ENCODE measurements at places on chromosomes 16 and 17.

DNA sequence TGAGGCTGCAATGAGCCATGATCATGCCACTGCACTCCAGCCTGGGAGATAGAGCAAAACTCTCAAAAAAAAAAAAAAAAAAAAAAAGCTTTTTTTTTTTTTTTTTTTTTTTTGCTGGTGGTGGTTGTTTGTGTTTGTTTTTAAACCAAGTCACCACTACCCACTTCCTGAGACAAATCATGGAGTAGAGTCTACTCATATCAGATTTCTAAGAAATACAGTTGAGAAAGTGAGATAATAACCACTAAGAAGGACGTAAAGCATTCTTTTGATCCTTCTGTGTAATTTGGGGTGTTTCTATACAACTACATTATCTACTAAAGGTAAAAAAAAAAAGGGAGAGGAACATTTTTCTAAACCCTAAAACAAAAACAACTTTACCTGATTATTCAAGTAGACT lies 38.0 kb downstream of the AXIN2 start:
- no peaks in the 10 kb centered on the region for H3K27me3 ChIP-seq
- DNase-seq, result no peak
- H3K27ac ChIP-seq, result no peak overlapping the region
- no peaks in the 10 kb centered on the region for H3K36me3 ChIP-seq

GRCh38 chr16:51201604-51202003 lies 50.5 kb upstream of the SALL1 start:
- DNase-seq, result no peak
- H3K4me1 ChIP-seq, result no peaks in the 10 kb centered on the region
- H3K4me3 ChIP-seq, result no peak overlapping the region
- H3K27me3 ChIP-seq, result no peaks in the 10 kb centered on the region
- H3K27ac ChIP-seq, result no peak overlapping the region

GRCh38 chr17:14746822-14747602 lies 446.1 kb downstream of the HS3ST3B1 start:
- H3K36me3 ChIP-seq, result no peaks in the 10 kb centered on the region
- no peaks in the 10 kb centered on the region for H3K27me3 ChIP-seq
- no peak overlapping the region for H3K4me3 ChIP-seq

GRCh38 chr16:49581630-49582298 lies 208.2 kb downstream of the C16orf78 start:
- no peaks in the 10 kb centered on the region for H3K27me3 ChIP-seq
- DNase-seq, result no peak
- no peak overlapping the region for H3K27ac ChIP-seq
- H3K4me1 ChIP-seq, result no peaks in the 10 kb centered on the region
- H3K4me3 ChIP-seq, result no peak overlapping the region
- no peaks in the 10 kb centered on the region for H3K36me3 ChIP-seq

GRCh38 chr16:69111876-69112230 lies 6.4 kb downstream of the HAS3 start:
- no peak for DNase-seq
- no peaks in the 10 kb centered on the region for H3K27me3 ChIP-seq
- no peak overlapping the region for H3K27ac ChIP-seq
- peaks cover 10% of the 10 kb centered on the region for H3K4me1 ChIP-seq
- H3K36me3 ChIP-seq, result no peaks in the 10 kb centered on the region
- H3K4me3 ChIP-seq, result no peak overlapping the region

GRCh38 chr17:81427173-81428120 lies 32.2 kb downstream of the BAHCC1 start:
- DNase-seq, result peak; percentile 65
- peaks cover 31% of the 10 kb centered on the region for H3K4me1 ChIP-seq
- no peaks in the 10 kb centered on the region for H3K27me3 ChIP-seq
- no peaks in the 10 kb centered on the region for H3K36me3 ChIP-seq

- no peak overlapping the region for H3K4me3 ChIP-seq
- no peak overlapping the region for H3K27ac ChIP-seq
Observed at GRCh38 chr17:47935961-47936360, 5.4 kb upstream of the PNPO start.

DNA sequence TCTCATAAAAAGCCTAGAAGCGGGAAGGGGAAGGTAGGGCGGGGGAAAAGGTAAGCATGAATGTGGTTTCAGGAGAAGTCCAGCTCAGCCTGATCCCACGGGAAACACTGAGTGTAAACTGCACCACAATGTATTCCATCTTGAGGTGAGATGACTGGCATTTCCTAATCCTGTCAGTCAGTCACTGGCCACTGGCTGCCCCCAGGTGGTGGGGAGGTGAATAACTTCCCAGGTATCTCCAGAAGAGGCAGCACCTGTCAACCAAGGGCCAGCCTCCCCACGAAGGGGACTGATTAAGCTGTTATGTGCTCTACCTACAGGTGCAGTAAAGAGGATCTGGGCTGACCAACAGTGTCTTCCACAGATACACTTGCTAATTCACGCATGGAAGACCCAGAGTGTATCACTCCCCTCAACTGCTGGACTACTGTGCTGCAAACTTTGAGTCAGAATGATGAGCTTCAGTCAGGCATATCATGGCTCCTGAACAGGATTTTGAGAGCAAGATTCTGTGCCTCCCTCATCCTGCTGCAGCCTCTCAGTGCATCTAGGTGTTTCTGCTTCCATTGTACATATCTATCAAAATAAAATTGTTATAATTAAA lies 108.5 kb upstream of the CCL2 start:
- H3K36me3 ChIP-seq, result no peaks in the 10 kb centered on the region
- DNase-seq, result peak; percentile 72
- no peaks in the 10 kb centered on the region for H3K4me1 ChIP-seq
- no peaks in the 10 kb centered on the region for H3K27me3 ChIP-seq
- no peak overlapping the region for H3K27ac ChIP-seq

- no peaks in the 10 kb centered on the region for H3K36me3 ChIP-seq
- no peak overlapping the region for H3K4me3 ChIP-seq
- DNase-seq, result no peak
Observed at GRCh38 chr16:69830534-69831211, 68.5 kb downstream of the WWP2 start.

GRCh38 chr17:59620064-59620359 lies 317 bp downstream of the CLTC start:
- no peaks in the 10 kb centered on the region for H3K4me1 ChIP-seq
- no peaks in the 10 kb centered on the region for H3K27me3 ChIP-seq
- DNase-seq, result no peak
- peak overlapping the region; percentile 62 for H3K4me3 ChIP-seq
- H3K27ac ChIP-seq, result peak overlapping the region; percentile 97

DNA sequence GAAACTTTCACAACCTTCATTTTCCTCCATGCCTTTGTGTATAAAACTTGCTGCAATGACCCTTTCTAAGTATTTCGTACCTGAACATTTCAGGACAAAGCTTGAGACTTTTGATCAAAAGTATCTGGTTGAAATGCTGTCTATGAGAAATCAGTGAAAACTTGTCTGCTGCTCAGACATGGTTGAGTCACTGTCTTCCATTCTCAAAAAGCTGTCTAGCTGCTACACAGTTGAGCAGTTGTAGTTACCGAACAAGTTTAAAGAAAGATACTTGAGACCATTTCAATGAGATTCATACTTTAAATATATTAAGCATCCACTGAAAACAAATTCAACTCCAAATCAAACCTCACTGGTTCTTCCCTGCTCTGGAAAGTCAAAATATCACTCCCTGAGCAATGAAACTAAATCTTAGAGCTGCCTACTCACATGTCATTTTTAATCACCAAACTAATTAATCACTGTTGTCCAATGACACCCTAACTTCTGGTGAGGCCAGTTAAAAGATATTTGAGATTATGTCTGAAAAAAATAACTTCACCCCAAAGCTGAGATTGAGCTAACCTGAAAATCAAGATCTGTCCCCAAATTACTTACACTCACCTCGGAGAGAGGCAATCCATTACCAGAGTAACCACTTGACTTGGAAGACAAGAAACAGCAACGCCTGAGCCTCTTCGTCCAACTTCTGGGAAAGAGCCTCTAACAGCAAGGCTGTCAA lies 488 bp downstream of the TMEM100 start:
- H3K4me1 ChIP-seq, result no peaks in the 10 kb centered on the region
- H3K27ac ChIP-seq, result peak overlapping the region; percentile 26
- H3K4me3 ChIP-seq, result peak overlapping the region; percentile 14

DNA sequence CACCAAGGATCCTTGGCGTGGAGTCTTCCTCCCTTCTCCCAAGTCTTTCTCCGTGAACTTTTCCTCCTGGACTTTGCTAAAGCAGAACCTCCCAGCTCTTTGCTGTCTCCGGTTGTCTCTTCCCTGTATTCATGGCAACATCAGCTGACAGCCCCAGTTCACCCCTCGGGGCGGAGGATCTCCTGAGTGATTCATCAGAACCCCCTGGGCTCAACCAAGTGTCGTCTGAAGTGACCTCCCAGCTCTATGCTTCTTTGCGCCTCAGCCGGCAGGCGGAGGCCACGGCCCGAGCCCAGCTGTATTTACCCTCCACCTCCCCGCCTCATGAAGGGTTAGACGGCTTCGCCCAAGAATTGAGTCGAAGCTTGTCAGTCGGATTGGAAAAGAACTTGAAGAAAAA lies 943 bp downstream of the CNTROB start:
- peak overlapping the region; percentile 95 for H3K4me3 ChIP-seq
- DNase-seq, result peak; percentile 61
- H3K36me3 ChIP-seq, result no peaks in the 10 kb centered on the region
- peak overlapping the region; percentile 72 for H3K27ac ChIP-seq
- H3K4me1 ChIP-seq, result no peaks in the 10 kb centered on the region

DNA sequence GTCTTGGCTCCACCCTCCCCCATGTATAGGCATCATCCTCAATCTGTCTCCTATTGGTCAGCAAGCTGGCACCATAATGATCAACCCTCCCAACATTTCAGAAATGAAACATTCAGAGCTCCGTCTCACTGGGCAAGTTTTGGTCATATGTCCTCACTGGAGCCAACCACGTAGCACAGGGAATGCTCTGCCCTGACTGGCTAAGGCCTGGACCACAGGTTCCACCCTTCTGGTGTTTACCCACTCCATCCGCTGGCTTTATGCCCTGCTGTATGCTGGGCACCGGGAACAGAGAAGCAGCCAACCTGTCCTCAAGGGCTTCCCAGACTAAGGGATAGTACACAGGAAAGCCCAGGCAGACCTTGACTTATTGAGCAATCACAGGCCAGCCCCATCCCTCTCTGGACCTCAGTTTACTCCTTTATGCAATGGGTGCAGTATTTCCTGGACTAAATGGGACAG lies 20.5 kb downstream of the MYO15A start:
- no peak overlapping the region for H3K4me3 ChIP-seq
- no peaks in the 10 kb centered on the region for H3K36me3 ChIP-seq
- peak; percentile 43 for DNase-seq
- H3K4me1 ChIP-seq, result no peaks in the 10 kb centered on the region
- H3K27ac ChIP-seq, result no peak overlapping the region

GRCh38 chr16:56807011-56807675 lies 57.9 kb upstream of the SLC12A3 start:
- H3K4me3 ChIP-seq, result no peak overlapping the region
- H3K4me1 ChIP-seq, result no peaks in the 10 kb centered on the region
- H3K27me3 ChIP-seq, result no peaks in the 10 kb centered on the region
- no peak for DNase-seq
- H3K36me3 ChIP-seq, result no peaks in the 10 kb centered on the region

DNA sequence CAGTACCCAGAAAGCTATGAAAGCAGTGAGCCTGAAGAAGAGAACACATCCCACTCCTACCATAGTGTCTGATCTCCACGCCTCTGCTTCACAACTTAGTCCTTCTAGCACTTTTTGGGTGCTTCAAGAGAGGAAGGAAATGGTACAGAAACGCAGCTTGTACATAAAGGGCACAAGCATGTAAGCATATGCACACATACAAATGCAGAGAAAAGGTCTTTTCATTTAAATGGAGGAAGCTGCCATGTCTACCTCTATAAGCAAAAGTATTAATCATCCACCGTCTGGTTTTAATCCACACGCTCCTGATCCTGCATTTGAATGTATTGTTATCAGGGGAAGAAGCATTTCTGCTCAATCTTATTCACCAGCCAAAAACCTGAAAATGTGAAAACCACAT lies 100.7 kb downstream of the HIC1 start:
- no peaks in the 10 kb centered on the region for H3K27me3 ChIP-seq
- H3K4me3 ChIP-seq, result no peak overlapping the region
- H3K27ac ChIP-seq, result no peak overlapping the region
- no peaks in the 10 kb centered on the region for H3K4me1 ChIP-seq
- H3K36me3 ChIP-seq, result no peaks in the 10 kb centered on the region

- H3K4me1 ChIP-seq, result peaks cover 8% of the 10 kb centered on the region
- H3K27me3 ChIP-seq, result no peaks in the 10 kb centered on the region
- peak within 1 kb of the TSS; percentile 86 for H3K27ac ChIP-seq
- H3K36me3 ChIP-seq, result no peaks in the 10 kb centered on the region
Observed at GRCh38 chr16:29862884-29863668, at the start of gene CDIPT. Gene CDIPT, minus strand, starts transcription at chr16:29863226. Its CDS starts 369 bp downstream, at chr16:29862857.

DNA sequence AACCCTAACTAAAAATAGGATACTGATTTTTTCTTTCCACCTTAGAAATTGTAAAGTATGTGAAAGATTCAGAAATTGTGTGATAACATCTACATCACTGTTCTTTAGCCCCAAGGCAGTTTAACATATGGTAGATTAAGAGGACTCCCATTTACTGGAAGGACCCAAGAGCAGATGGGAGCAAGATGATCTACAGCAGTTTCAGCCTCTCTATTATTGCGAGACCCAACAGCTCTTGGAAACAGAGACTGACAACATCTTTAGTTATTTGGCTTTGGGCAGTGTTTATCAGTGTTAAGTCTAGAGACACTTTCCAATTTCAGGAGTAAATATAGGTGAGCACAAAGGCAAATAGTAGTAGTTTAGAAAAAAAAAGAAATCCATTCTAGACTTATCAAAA lies 124.9 kb upstream of the CORO6 start:
- DNase-seq, result no peak
- no peaks in the 10 kb centered on the region for H3K27me3 ChIP-seq
- no peak overlapping the region for H3K27ac ChIP-seq
- no peak overlapping the region for H3K4me3 ChIP-seq
- no peaks in the 10 kb centered on the region for H3K36me3 ChIP-seq
- H3K4me1 ChIP-seq, result no peaks in the 10 kb centered on the region

- no peaks in the 10 kb centered on the region for H3K27me3 ChIP-seq
- no peak overlapping the region for H3K4me3 ChIP-seq
- peaks cover 12% of the 10 kb centered on the region for H3K4me1 ChIP-seq
- no peak for DNase-seq
Observed at GRCh38 chr17:76670020-76670717, 26.6 kb upstream of the ST6GALNAC1 start.

- H3K27me3 ChIP-seq, result no peaks in the 10 kb centered on the region
- H3K36me3 ChIP-seq, result no peaks in the 10 kb centered on the region
- no peaks in the 10 kb centered on the region for H3K4me1 ChIP-seq
- no peak overlapping the region for H3K27ac ChIP-seq
- DNase-seq, result no peak
- H3K4me3 ChIP-seq, result no peak overlapping the region
Observed at GRCh38 chr17:40699371-40699770, 4.2 kb downstream of the KRT24 start.

GRCh38 chr17:81457917-81458555 lies 54.6 kb downstream of the ACTG1 start:
- no peak for DNase-seq
- no peak overlapping the region for H3K27ac ChIP-seq
- H3K27me3 ChIP-seq, result no peaks in the 10 kb centered on the region
- H3K36me3 ChIP-seq, result no peaks in the 10 kb centered on the region
- H3K4me1 ChIP-seq, result no peaks in the 10 kb centered on the region

DNA sequence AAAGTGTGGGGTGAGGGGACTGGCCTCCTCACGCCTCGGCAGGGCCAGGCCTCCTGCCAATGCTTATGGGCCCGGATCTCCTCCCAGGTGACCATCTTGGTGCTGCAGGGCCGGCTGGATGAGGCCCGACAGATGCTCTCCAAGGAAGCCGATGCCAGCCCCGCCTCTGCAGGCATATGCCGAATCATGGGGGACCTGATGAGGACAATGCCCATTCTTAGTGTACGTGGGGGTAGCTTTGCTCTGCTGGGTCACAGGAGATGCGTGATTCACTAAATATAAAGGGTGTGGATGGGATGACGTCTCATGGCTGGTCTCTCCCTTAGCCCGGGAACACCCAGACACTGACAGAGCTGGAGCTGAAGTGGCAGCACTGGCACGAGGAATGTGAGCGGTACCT lies 19.5 kb downstream of the NUP85 start:
- H3K36me3 ChIP-seq, result peaks cover 8% of the 10 kb centered on the region
- DNase-seq, result no peak
- H3K27ac ChIP-seq, result no peak overlapping the region
- H3K4me3 ChIP-seq, result no peak overlapping the region
